Natural killer cell treated with Interleukin-12 subunit alpha and Interleukin-12 subunit beta and Interleukin-15 and Interleukin-18, amount 100 ng/mL, for 72 hours (primary cell): ENCODE measurements at places on chromosomes 7 and 10.

DNA sequence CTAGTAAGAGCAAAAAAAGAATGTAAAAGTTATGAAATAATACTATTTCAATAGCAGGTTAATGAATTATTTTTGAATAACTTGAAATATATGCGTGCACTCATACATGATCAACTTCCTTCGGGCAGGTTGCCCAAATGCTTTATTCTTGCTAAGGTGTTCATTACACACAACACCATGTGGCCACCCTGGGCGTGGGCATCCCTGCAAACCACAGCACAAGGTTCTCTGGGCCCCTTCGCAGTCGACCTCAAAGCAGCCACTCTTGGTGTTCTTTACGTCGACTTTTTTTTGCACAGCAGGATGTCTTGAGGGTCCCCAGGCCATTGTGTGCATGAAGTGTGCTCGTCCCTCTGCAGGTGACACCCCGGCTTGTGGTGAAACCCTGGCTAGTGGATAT is 300.7 kb upstream of the PITRM1 start:
- no peaks in the 10 kb centered on the region for H3K36me3 ChIP-seq
- H3K4me1 ChIP-seq, result peaks cover 30% of the 10 kb centered on the region
- peak overlapping the region; percentile 62 for H3K4me3 ChIP-seq

- no peak for DNase-seq
- no peaks in the 10 kb centered on the region for H3K4me1 ChIP-seq
- no peak overlapping the region for H3K4me3 ChIP-seq
- H3K27ac ChIP-seq, result no peak overlapping the region
Measured at GRCh38 chr7:87000344-87000743, 59.1 kb downstream of the ELAPOR2 start.

GRCh38 chr10:107169516-107169915 is 5.0 kb upstream of the SORCS1 start:
- H3K27me3 ChIP-seq, result peaks cover 19% of the 10 kb centered on the region
- no peak overlapping the region for H3K27ac ChIP-seq
- no peak for DNase-seq
- peaks cover 4% of the 10 kb centered on the region for H3K4me1 ChIP-seq
- H3K4me3 ChIP-seq, result no peak overlapping the region
- H3K36me3 ChIP-seq, result peaks cover 8% of the 10 kb centered on the region

GRCh38 chr10:89490596-89491335 is 44.6 kb downstream of the SLC16A12 start:
- no peak overlapping the region for H3K4me3 ChIP-seq
- H3K27me3 ChIP-seq, result peaks cover 33% of the 10 kb centered on the region
- no peak for DNase-seq
- H3K27ac ChIP-seq, result no peak overlapping the region
- no peaks in the 10 kb centered on the region for H3K36me3 ChIP-seq

DNA sequence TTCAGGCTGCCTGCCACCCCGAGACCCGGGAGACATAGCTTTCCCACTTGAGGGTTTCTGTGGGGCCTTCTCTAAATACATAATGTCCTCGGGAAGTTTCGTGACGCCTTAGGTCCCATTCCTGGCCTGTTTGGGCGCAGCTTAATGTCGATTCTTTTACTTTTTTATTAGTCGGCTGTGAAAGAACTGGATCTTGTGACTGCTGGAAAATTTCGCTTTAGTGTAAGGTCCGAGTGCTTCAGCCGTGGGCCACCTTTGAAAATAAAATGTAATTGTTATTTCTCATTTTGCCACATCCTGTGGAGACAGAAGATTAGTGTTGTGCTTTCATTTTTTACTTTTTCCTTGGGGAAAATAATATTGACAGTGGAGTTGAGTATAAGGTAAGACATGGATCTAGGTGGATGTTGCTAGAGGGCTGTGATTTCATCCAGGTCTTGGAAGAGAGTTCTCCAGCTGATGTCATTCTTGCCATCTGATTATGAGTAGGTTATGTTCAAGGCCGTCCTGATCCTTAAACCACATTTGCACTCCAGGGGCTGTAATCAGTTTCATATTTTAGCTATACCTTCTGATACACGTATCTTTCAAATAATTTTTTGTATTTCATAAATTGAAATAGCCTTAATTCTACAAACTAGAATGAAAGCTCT is 830 bp downstream of the RAB18 start:
- peak overlapping the region; percentile 96 for H3K27ac ChIP-seq
- H3K27me3 ChIP-seq, result no peaks in the 10 kb centered on the region
- peaks cover 8% of the 10 kb centered on the region for H3K36me3 ChIP-seq
- peak overlapping the region; percentile 97 for H3K4me3 ChIP-seq
- DNase-seq, result no peak

DNA sequence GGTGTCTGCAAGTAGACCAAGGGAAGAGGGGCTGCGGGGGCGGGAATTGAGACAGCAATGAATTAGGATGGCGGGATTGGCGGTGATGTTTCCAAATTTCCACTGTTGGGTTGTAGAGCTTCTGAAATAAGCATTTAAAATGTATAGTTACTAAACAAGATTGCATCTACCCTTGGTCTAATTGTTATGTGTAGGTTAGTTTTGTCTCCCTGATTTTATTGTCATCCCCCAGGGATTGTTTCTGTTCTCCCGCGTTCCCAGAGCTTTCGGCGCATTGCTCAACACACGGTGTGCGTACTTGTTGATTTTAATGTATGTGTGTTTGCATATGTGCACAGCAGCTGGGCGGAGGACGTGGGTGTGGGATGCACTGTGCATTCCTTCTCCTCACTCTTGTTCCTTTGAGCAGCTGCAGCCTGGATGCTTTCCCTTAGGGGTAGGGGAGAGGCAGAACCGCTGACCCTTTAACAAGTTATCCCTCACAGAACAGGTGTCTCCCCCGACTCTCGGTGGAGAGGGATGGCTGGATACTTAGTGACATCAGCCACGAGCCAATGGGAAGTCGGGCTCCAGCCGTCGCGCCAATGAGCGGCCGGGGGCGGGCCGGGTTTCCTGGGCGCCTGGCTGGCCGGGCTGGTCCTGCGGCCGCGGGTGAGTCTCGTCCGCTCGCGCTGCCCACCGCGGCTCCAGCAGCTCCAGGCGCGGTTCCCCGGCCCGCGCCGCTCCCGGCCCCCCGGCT is at the start of gene TSPAN33:
TSS of gene TSPAN33 (plus strand) at position 613 of the 739 bp plus-strand sequence. CDS start 274 bp downstream, outside the sequence.
- DNase-seq, result peak; percentile 86
- H3K4me3 ChIP-seq, result peak within 1 kb of the TSS; percentile 92
- peaks cover 44% of the 10 kb centered on the region for H3K27me3 ChIP-seq
- H3K27ac ChIP-seq, result no peak within 1 kb of the TSS

DNA sequence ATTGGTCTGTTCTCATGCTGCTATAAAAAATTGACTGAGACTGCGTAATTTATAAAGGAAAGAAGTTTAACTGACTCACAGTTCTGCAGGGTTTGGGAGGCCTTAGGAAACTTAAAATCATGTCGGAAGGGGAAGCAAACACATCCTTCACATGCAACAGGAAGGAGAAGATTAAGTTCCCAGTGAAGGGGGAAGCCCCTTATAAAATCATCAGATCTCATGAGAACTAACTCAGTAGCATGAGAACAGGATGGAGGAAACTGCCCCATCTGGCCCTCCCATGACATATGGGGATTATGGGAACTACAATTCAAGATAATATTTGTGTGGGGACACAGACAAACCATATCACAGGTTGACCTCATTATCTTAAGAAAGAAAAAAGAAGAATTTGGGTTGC is 134.5 kb downstream of the PPP1R3A start:
- no peaks in the 10 kb centered on the region for H3K27me3 ChIP-seq
- H3K27ac ChIP-seq, result no peak overlapping the region
- no peak for DNase-seq
- no peaks in the 10 kb centered on the region for H3K4me1 ChIP-seq

GRCh38 chr7:54858008-54858692 is 99.1 kb upstream of the SEC61G start:
- no peaks in the 10 kb centered on the region for H3K4me1 ChIP-seq
- peaks cover 39% of the 10 kb centered on the region for H3K27me3 ChIP-seq
- H3K36me3 ChIP-seq, result peaks cover 6% of the 10 kb centered on the region
- DNase-seq, result no peak

DNA sequence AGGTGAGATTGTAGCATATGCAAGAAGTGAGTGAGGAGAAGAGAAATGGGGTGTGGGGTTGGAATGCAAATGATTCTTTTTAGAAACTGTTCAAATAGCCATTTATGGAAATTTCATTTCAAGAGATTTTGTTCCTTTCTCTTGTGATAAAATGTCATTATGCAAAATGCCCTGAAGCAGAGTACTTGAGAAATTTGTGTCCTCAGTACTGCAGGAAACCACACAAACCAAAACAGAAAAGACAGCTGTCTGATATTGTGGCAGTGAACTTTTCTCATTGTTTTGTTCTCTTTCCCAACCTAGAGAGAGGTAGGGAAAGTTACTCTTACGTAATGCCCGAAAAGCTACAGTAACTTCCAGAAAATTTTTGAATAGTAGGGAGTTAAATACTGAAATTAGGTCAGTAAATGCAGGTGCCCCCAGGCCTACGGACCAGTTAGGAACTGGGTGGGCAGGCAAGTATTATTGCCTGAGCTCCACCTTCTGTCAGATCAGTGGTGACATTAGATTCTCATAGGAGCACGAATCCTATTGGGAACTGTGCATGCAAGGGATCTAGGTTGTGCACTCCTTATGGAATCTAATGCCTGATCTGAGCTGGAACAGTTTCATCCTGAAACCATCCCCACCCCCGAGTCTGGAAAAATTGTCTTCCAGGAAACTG is 34.0 kb downstream of the DLD start:
- no peak overlapping the region for H3K4me3 ChIP-seq
- no peaks in the 10 kb centered on the region for H3K27me3 ChIP-seq
- H3K36me3 ChIP-seq, result peaks cover 28% of the 10 kb centered on the region
- DNase-seq, result no peak
- H3K27ac ChIP-seq, result peak overlapping the region; percentile 2

DNA sequence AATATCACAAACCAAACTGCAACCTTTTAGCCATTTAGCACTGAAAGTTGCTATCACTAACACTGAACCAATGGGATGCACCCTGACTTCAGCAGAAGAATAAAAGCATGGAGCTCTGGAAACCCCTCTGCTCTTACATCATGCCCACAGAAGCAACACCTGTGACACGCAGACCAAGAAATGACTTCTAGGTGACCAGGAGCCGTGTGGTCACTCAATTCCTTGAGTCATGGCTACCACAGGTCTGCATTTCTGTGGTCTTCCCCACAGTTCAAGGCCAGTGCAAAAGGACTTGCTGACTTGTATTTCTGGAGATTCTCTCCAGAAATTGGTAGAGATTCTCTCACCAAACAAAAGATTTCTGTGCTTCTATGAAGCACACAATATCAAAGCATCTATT is 38.3 kb downstream of the NRCAM start:
- H3K36me3 ChIP-seq, result no peaks in the 10 kb centered on the region
- no peak overlapping the region for H3K27ac ChIP-seq
- H3K27me3 ChIP-seq, result peaks cover 62% of the 10 kb centered on the region
- no peak for DNase-seq
- H3K4me3 ChIP-seq, result no peak overlapping the region

GRCh38 chr7:65239324-65239706 is 134.3 kb upstream of the ZNF92 start:
- peaks cover 20% of the 10 kb centered on the region for H3K4me1 ChIP-seq
- H3K36me3 ChIP-seq, result no peaks in the 10 kb centered on the region
- no peak overlapping the region for H3K27ac ChIP-seq

DNA sequence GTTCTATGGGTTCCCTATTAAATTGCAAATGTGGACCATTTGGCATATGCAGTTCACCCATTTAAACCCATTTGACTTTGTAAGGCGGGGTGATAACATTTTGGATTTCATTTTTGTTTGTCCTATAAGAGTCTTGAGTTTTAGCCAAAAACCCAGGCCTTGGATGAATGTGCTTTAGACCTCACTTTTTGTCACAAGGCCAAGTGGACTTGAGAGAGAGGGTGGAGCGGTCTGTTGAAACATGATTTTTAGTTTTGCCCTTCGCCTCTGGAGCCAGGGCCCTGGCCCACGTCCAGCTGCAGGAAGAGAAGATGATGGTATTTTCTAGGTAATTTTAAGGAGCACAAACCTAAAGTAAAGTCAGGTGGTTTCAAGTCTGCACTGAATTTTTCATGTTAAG is 260.1 kb downstream of the SLC25A13 start:
- DNase-seq, result no peak
- H3K27ac ChIP-seq, result no peak overlapping the region
- peaks cover 58% of the 10 kb centered on the region for H3K27me3 ChIP-seq
- no peaks in the 10 kb centered on the region for H3K4me1 ChIP-seq
- no peaks in the 10 kb centered on the region for H3K36me3 ChIP-seq

- H3K36me3 ChIP-seq, result no peaks in the 10 kb centered on the region
- no peak overlapping the region for H3K4me3 ChIP-seq
- DNase-seq, result no peak
- H3K4me1 ChIP-seq, result peaks cover 3% of the 10 kb centered on the region
- H3K27ac ChIP-seq, result no peak overlapping the region
Measured at GRCh38 chr10:93813507-93814465, 56.0 kb downstream of the LGI1 start.

- H3K36me3 ChIP-seq, result no peaks in the 10 kb centered on the region
- peak overlapping the region; percentile 67 for H3K4me3 ChIP-seq
- H3K4me1 ChIP-seq, result peaks cover 4% of the 10 kb centered on the region
- no peak for DNase-seq
- peaks cover 20% of the 10 kb centered on the region for H3K27me3 ChIP-seq
Measured at GRCh38 chr10:124063750-124064603, 29.4 kb downstream of the CHST15 start.

DNA sequence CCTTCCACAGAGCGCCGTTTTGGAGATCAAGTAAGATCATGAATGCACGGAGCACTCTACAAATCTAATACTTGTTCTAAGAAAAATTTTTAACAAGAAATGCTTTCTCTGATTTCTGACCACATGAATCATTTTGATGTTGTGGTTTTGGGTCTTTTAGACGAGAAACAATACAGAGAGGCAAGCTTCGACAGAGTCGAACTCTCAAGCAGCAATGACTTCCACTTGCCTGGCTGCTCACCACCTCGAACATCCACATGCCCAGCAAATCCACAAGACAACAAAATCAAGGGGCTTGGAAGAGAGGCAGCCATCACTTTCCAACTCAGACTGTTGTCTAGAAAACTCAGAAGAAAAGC is 69.4 kb upstream of the GSDME start:
- H3K4me1 ChIP-seq, result peaks cover 34% of the 10 kb centered on the region
- H3K36me3 ChIP-seq, result peaks cover 20% of the 10 kb centered on the region
- no peak for DNase-seq
- no peaks in the 10 kb centered on the region for H3K27me3 ChIP-seq
- H3K27ac ChIP-seq, result peak overlapping the region; percentile 61

- H3K36me3 ChIP-seq, result no peaks in the 10 kb centered on the region
- no peak overlapping the region for H3K4me3 ChIP-seq
- H3K4me1 ChIP-seq, result no peaks in the 10 kb centered on the region
- H3K27me3 ChIP-seq, result peaks cover 2% of the 10 kb centered on the region
Measured at GRCh38 chr7:31767686-31768358, 80.8 kb downstream of the PPP1R17 start.

GRCh38 chr7:7438851-7439250 is 96.8 kb downstream of the COL28A1 start:
- no peaks in the 10 kb centered on the region for H3K4me1 ChIP-seq
- H3K27me3 ChIP-seq, result no peaks in the 10 kb centered on the region
- H3K27ac ChIP-seq, result no peak overlapping the region
- no peak for DNase-seq

- DNase-seq, result no peak
- no peaks in the 10 kb centered on the region for H3K27me3 ChIP-seq
- peaks cover 37% of the 10 kb centered on the region for H3K4me1 ChIP-seq
- H3K4me3 ChIP-seq, result peak overlapping the region; percentile 43
Measured at GRCh38 chr7:3028071-3028757, 15.5 kb downstream of the CARD11 start.

- no peaks in the 10 kb centered on the region for H3K36me3 ChIP-seq
- H3K4me1 ChIP-seq, result peaks cover 40% of the 10 kb centered on the region
- DNase-seq, result no peak
- no peak overlapping the region for H3K27ac ChIP-seq
- H3K4me3 ChIP-seq, result no peak overlapping the region
Measured at GRCh38 chr10:69842882-69843281, 41.2 kb downstream of the COL13A1 start.

- no peak for DNase-seq
- H3K27me3 ChIP-seq, result peaks cover 32% of the 10 kb centered on the region
- no peak overlapping the region for H3K4me3 ChIP-seq
- H3K4me1 ChIP-seq, result no peaks in the 10 kb centered on the region
- H3K27ac ChIP-seq, result no peak overlapping the region
- H3K36me3 ChIP-seq, result no peaks in the 10 kb centered on the region
Measured at GRCh38 chr10:26251925-26252324, 35.4 kb downstream of the GAD2 start.
